Endodermal cell (in vitro differentiated cells): ENCODE measurements at places on chromosomes 2 and 18.

GRCh38 chr2:20421988-20422370 is 24.9 kb upstream of the RHOB start:
- no peaks in the 10 kb centered on the region for H3K27me3 ChIP-seq
- no peaks in the 10 kb centered on the region for H3K36me3 ChIP-seq

DNA sequence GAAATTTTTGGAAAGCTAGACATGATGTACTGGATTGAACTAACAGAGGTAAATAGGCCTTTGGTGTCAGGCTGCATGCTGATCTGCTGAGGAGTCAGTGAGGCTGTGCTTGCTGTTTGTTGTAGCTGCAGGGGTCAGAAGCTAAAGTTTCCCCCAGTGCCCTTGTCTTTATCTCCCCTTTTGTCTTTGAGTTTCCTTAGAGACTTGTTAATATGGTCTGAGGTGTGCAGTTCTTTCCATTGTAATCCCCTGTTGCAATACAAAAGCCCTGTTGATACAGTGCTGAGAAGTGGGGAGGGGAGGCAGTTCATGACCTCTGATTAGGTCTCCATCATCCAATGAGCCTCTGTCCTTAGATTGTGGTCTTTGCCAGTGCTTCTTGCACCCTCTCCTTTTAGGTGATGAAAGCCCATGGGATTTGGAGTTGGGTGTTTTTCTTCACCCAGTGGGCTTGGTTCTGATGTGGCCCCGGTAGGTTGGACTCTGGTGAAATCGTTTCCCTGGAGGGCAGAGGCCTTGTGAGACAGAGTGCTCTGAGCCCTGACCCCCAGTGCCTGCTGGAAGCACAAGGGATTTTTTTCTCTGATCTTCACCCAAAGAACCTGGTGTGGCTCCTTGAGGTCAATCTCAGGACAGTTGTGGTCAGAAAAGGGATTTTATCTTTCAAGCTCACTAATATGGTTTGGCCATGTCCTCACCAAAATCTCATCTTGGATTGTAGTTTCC is 163.1 kb downstream of the TMEM18 start:
- H3K4me3 ChIP-seq: peak overlapping the region; percentile 53
- no peaks in the 10 kb centered on the region for H3K27me3 ChIP-seq
- peaks cover 11% of the 10 kb centered on the region for H3K4me1 ChIP-seq
- DNase-seq: peak; percentile 60
- no peak overlapping the region for H3K27ac ChIP-seq
- H3K36me3 ChIP-seq: no peaks in the 10 kb centered on the region

DNA sequence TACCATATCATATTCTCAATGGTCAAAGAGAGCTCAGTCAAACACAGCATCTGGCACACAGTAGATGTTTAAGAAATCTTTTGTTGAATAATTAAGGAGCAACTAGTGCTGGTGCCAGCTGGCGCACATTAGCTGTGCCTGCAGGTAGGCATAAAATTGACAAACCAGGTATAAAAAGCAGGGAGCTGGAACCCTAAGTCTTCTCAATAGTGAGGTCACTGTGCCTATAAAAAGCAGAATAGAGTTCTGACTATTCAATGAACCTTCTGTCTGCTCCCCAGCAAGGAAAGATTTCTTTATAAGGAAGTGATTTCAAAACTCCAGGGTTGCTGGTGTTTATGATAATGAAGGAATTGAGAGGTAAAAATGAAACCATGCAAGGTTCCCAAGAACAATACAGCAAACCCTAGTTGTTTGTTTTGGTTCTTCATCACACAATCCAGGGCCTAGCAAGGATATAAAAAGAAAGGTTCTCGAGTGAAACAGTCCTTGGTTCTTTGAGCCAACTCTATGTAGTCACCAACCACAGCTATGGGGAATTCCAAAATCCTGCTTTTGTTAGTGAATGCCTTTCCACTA is 76.1 kb downstream of the THADA start:
- no peak overlapping the region for H3K4me3 ChIP-seq
- no peak for DNase-seq
- H3K4me1 ChIP-seq: peaks cover 4% of the 10 kb centered on the region

GRCh38 chr2:240405133-240405532 is 30.3 kb upstream of the GPC1 start:
- H3K27ac ChIP-seq: no peak overlapping the region
- no peaks in the 10 kb centered on the region for H3K36me3 ChIP-seq
- H3K4me1 ChIP-seq: no peaks in the 10 kb centered on the region
- H3K4me3 ChIP-seq: no peak overlapping the region
- H3K27me3 ChIP-seq: no peaks in the 10 kb centered on the region

GRCh38 chr2:101435001-101435862 is 39.7 kb downstream of the RFX8 start:
- H3K4me3 ChIP-seq: no peak overlapping the region
- no peaks in the 10 kb centered on the region for H3K36me3 ChIP-seq
- H3K27ac ChIP-seq: peak overlapping the region; percentile 91

- no peak overlapping the region for H3K27ac ChIP-seq
- no peaks in the 10 kb centered on the region for H3K36me3 ChIP-seq
- H3K4me3 ChIP-seq: no peak overlapping the region
- H3K27me3 ChIP-seq: no peaks in the 10 kb centered on the region
Observed at GRCh38 chr18:27715751-27716150, 461.2 kb downstream of the CDH2 start.

DNA sequence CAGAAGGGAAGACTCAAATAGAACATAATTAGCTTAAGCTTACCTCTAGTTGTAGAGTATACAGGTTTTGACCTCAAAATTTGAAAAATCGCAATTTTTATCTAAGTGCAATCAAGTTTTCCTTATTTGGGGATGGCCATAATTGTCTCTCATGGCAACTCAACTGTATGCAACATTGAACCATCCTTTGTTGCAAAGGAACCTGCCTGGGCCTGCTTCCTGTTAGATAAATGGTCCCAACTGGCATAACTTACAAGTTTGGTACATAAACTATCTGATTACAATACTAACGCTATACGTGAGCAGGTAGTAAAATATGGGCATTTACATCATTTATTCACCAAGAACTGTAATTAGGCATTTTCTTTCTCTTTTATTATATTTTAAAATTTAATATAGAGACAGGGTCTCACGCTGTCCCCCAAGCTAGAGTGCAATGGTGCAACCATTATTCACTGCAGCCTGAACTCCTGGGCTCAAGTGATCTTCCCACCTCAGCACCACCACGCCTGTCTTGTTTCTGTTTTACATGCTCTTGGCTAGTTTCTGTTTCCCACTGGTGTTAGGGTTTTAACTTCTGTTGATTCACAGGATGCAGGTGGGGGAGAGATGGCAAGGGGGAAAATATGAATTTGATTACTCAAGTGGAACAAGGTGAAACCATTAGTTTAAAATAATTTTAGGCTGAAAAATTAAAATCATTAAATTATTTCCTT is 55.3 kb upstream of the B3GNT2 start:
- H3K27me3 ChIP-seq: no peaks in the 10 kb centered on the region
- no peak for DNase-seq
- H3K27ac ChIP-seq: no peak overlapping the region

DNA sequence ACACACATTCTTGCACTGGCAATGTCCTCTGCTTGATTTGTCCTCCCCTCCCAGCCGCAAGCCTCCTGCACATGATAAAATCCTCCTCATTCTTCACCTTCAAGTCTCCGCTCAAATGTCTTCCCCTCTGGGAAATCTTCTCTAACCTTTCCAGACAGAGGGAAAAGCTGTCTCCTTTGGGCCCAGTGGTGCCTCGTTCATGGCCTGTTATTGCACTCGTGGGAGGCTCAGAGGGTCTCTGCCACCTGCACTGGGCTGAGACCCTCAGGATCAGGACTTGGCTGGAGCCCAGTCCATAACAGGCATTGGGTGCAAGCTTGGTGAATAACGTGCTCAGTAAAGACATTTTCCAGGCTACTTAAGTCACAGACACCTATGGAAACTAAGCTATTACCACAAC is 68.6 kb downstream of the PTGR3 start:
- DNase-seq: peak; percentile 17
- no peak overlapping the region for H3K27ac ChIP-seq
- H3K27me3 ChIP-seq: no peaks in the 10 kb centered on the region
- H3K4me3 ChIP-seq: no peak overlapping the region
- no peaks in the 10 kb centered on the region for H3K4me1 ChIP-seq
- H3K36me3 ChIP-seq: no peaks in the 10 kb centered on the region

- H3K4me1 ChIP-seq: peaks cover 6% of the 10 kb centered on the region
- H3K36me3 ChIP-seq: peaks cover 5% of the 10 kb centered on the region
- DNase-seq: no peak
- H3K27ac ChIP-seq: no peak overlapping the region
- H3K4me3 ChIP-seq: no peak overlapping the region
Observed at GRCh38 chr18:49250816-49251388, 209.5 kb downstream of the DYM start.

DNA sequence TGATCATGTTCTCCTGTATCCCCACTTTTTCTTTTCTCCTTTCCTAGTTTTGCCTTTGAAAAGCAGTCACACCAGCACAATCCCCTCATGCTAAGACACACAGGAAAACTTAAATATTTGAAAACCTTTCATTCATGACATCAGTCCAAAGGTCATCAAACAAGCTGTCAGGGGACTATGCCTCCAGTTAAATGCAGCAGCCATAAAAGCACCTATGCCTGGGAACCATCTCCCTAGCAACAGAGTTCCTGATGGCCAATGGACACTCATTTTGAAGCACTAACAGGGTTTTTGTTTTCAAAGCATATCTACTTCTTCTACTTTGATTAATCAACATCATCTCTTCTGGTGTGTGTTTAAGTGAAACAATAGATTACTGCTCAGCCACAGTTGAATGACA is 286.4 kb upstream of the PARD3B start:
- H3K27ac ChIP-seq: no peak overlapping the region
- H3K27me3 ChIP-seq: no peaks in the 10 kb centered on the region
- peaks cover 6% of the 10 kb centered on the region for H3K4me1 ChIP-seq
- H3K36me3 ChIP-seq: no peaks in the 10 kb centered on the region
- no peak overlapping the region for H3K4me3 ChIP-seq

GRCh38 chr2:230932556-230933511 is 7.8 kb upstream of the GPR55 start:
- no peaks in the 10 kb centered on the region for H3K27me3 ChIP-seq
- H3K4me3 ChIP-seq: no peak overlapping the region
- peak; percentile 71 for DNase-seq
- no peaks in the 10 kb centered on the region for H3K4me1 ChIP-seq
- no peak overlapping the region for H3K27ac ChIP-seq

- no peak for DNase-seq
- H3K36me3 ChIP-seq: no peaks in the 10 kb centered on the region
- no peak overlapping the region for H3K4me3 ChIP-seq
- H3K27me3 ChIP-seq: no peaks in the 10 kb centered on the region
Observed at GRCh38 chr2:215885536-215885935, 127.8 kb downstream of the MREG start.

GRCh38 chr18:42480441-42480840 is 525.4 kb downstream of the PIK3C3 start:
- no peaks in the 10 kb centered on the region for H3K27me3 ChIP-seq
- H3K27ac ChIP-seq: no peak overlapping the region
- H3K36me3 ChIP-seq: no peaks in the 10 kb centered on the region
- no peak for DNase-seq
- H3K4me1 ChIP-seq: no peaks in the 10 kb centered on the region
- H3K4me3 ChIP-seq: no peak overlapping the region

DNA sequence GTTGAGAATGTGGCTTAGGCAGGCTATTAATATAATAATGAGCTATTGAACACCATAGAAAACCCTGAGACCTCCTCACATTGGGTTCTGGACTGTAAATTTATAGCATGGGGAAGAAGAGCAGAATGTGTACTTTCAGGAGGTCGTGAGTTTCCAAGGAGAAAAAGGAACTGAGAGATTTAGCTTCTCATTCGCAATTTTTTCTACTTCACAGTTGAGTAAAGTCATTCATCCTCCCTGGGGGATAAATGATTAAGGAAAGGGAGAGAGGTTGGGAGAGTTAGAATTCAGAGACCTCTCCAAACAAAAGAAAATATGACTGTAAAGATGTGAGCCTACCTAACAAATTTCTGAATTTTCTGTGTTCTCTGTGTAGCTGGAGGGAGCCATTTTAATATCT is 205.8 kb upstream of the CYRIA start:
- no peaks in the 10 kb centered on the region for H3K27me3 ChIP-seq
- peaks cover 12% of the 10 kb centered on the region for H3K4me1 ChIP-seq
- H3K4me3 ChIP-seq: no peak overlapping the region
- H3K36me3 ChIP-seq: no peaks in the 10 kb centered on the region

DNA sequence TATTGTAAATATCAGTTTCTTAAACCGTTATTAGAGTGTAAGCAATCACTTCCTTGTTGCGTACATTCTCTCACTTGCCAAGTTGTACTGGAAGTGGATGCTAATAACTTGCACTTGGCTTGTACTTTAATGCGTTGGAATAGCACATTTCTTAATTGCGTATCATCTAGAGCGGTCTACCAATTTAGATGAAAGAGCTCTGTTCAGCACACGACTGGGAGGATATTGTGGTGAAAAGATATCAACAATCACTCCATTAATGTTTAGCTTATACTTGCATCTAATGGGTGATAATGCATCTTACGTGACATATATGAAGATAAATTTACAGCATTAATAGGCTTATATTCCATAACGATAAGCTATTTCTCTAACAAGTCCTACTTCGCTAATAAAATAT is 11.7 kb upstream of the TMEFF2 start:
- H3K27me3 ChIP-seq: no peaks in the 10 kb centered on the region
- no peaks in the 10 kb centered on the region for H3K4me1 ChIP-seq
- no peak overlapping the region for H3K4me3 ChIP-seq
- H3K36me3 ChIP-seq: no peaks in the 10 kb centered on the region
- no peak for DNase-seq
- H3K27ac ChIP-seq: no peak overlapping the region

DNA sequence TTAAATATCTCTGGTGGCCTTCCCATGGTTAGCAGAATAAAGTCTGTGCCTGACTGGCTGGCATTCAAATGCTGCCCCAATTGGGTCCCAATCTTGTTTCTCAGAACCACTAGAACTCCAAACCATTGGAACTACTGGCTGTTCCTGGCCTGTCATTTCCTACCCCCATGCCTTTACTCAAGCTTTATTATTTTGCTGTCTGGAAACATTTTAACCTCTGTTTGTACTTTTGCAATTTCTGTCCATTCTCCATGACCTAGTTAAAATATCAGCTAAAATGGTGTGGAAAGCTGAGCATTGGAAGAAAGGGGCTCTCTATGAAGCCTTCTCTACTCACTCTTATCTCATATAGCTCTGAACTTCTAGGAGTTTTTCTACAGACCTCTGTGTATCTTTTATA is 38.7 kb downstream of the RAPGEF4 start:
- no peak for DNase-seq
- H3K36me3 ChIP-seq: no peaks in the 10 kb centered on the region
- no peak overlapping the region for H3K27ac ChIP-seq
- no peaks in the 10 kb centered on the region for H3K4me1 ChIP-seq
- no peak overlapping the region for H3K4me3 ChIP-seq
- no peaks in the 10 kb centered on the region for H3K27me3 ChIP-seq

DNA sequence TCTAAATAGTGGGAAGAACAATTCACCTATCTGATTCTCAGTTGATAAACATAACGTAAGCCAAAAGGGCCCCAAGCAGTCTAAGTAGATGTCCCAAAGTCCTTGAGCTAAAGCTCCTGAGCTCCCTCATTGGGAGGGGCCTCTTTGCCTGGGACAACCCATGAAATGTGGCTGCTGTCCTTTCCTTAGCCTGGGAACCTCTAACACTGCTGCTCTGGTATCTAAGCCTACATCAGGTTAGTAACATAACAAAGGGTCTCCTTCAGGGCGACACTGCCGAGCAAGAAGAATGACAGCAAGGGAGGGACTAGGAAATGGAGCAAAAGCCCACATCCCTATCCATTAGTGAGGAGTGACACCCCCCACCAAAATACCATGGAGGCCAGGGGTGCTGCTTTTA is 98.3 kb downstream of the MAPRE2 start:
- peak; percentile 54 for DNase-seq
- no peaks in the 10 kb centered on the region for H3K36me3 ChIP-seq
- H3K4me1 ChIP-seq: no peaks in the 10 kb centered on the region
- H3K27ac ChIP-seq: no peak overlapping the region
- no peak overlapping the region for H3K4me3 ChIP-seq
